ENCODE measurements at places on chromosomes 16 and 17.

DNA sequence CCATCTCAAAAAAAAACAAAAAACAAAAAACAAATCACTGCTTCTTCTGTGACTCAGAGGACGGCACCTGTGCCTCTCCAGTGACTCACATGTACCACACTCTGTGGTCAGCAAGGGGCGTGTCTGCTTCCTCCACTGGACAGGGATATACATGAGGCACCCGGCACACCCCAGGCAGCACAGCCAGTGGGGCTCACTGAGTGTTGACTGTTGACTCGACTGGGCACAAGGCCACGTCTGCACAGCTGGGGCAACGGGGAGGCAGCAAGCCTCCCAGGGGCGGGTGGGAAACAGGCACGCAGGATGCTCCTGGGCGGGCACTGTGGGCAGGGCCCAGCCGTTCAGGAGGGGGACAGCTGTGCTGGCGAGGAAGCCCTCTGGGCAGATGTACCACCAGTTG is 64.1 kb downstream of the TIMM22 start:
- DNase-seq = no peak

- no peak for DNase-seq
These were observed 25.8 kb downstream of the SOX8 start for GRCh38 chr16:1007284-1007850.

DNA sequence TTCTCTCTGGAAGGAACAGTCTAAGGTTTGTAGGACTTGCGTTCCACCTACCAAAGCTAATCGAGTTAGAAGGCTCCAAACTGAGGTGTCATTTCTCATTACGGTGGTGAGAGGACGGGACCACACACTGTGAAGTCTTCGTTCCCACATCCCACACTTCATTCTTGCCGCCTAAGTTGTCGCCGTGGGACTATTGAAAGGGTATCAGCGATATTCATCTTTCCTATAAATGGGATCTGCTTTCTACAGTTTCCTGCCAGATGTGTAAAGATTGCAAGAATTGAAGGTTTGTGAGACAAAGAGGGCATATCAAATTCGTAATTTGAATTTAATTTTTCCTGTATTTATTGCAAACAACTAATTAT is 608 bp upstream of the TRIM37 start:
- no peak for DNase-seq

DNA sequence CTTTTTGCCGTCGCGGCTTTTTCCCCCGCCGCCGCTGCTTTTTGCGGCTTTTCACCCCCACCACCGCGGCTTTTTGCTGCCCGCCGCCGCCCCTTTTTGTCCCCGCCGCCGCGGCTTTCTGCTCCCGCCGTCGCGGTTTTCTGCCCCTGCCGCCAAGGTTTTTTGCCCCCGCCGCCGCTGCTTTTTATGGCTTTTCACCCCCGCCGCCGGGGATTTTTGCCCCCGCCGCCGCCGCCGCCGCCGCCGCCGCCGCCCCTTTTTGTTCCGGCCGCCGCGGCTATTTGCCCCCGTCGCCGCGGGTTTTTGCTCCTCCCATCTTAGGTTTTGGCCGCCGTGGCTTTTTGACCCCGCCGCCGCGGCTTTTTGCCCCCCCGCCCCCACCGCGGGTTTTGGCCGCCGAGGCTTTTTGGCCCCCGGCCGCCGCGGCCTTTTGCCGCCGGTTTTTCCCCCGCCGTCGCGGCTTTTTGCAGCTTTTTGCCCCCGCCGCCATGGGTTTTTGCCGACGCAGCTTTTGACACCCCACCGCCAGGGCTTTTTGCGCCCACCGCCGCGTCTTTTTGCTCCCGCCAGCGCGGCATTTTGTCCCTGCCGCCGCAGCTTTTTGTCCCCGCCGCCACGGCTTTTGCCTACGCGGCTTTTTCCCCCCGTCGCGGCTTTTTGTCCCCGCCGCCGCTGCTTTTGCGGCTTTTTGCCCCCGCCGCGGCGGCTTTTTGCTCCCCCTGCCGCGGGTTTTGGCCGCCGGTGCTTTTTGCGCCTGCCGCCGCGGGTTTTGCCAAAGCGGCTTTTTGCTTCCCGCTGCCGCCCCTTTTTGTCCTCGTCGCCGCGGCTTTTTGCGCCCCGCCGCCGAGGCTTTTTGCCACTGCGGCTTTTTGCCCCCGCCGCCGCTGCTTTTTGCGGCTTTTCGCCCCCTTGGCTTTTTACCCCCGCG is 519.4 kb upstream of the WSB1 start:
- no peak for DNase-seq

DNA sequence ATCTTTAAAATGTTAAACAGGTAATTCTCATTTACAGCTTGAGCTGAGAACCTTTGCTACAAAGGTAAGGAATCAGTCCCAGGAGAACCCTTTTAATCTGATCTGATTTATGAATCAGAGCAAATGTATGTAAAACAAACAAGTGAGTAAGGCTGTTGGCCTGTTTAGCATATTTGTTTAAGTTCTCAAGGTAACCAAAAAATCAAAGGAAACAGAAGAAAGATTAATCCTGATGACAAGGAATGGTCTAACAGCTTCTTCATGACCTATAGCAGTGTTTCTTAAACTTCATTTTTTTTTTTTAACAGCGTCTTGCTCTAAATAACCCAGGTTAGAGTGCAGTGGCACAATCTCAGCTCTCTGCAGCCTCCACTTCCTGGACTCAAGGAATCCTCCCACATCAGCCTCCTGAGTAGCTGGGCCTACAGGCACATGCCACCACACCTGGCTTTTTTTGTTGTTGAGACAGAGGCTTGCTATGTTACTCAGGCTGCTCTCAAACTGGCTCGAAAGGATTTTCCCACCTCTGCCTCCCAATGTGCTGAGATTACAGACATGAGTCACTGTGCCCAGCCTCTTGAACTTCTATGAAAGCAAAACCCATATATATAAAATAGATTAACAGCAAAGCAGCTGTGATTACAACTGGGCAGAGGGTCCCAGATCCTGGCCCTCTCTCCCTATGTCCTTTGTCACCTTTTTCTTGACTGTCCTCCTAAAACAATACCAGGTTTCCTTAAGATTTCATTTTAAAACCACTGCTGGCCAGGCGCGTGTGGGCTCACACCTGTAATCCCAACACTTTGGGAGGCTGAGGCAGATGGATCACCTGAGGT is 5.1 kb upstream of the JPT1 start:
- DNase-seq = no peak

Data from NCI-H1105 treated with DMSO at 0.1 percent for 48 hours (cell line).